ENCODE measurements at places on chromosomes 11 and 22.

DNA sequence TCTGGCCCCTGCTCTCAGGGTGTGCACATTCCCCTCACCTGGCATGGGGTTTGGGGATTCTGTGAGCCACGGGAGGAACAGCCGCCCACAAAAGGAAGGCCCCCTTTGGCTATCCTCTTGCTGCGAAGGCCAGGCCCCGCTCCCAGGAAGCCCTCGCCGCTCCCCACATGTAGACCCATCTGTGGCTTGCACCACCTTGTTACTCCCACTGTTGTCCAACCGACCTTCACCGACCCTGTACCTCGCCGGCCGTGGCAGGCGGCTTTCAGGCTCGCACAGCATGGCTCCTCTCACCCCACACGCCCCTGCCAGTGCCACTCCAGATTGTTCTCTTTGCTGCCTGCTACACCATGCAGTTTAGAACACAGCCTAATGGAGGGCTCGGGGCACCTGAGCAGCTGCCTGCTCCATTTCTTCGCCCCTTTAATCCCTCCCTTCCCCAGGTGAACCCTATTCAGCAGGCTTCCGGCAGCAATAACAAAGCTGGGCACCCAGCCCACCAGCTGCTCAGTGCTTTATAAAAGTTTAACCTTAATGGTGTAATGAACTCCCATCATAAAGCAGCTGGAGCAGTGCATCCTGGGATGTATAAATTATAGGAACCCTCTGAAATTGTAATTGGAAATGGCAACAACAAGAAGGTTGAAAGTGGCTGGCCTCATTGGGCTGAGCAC is 10.7 kb downstream of the DAGLA start:
- no peak for DNase-seq

- DNase-seq: peak; percentile 97
Observed at GRCh38 chr11:33015621-33016551, at the start of gene DEPDC7. TSS of gene DEPDC7 (plus strand) at chr11:33015878. CDS start at chr11:33015956, 78 bp downstream.

GRCh38 chr11:102184269-102184987 is 74.2 kb downstream of the YAP1 start:
- DNase-seq: no peak

GRCh38 chr11:111512296-111513239 is at the start of gene BTG4:
TSS of gene BTG4 (minus strand) at chr11:111512386. CDS start at chr11:111498776, 13,610 bp downstream.
- peak; percentile 69 for DNase-seq

DNA sequence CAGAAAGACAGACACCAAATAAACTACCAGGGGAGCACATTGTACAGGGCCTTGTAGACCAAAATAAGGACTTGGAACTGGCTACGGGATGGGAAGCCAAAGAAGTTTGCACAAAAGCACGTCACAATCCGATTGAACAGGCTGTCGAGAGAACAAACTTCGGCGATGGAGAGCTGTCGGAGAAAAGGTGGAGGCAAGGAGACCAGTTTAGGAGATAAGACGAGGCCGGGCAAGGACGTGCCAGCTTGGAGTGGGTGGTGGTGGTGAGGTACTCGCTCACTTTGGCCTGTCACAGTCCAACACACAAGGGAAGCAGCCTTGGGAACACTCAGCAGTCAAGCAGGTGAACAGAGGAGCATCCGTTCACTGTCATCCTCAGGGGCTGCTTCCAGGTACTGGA is 19.0 kb downstream of the APOL5 start:
- DNase-seq: no peak

- no peak for DNase-seq
Observed at GRCh38 chr11:26072614-26073153, 259.2 kb upstream of the ANO3 start.
